ENCODE measurements at places on chromosomes 16 and 17.
A peak's percentile ranks its signal among the peaks of the same experiment; 100 is the strongest.

DNA sequence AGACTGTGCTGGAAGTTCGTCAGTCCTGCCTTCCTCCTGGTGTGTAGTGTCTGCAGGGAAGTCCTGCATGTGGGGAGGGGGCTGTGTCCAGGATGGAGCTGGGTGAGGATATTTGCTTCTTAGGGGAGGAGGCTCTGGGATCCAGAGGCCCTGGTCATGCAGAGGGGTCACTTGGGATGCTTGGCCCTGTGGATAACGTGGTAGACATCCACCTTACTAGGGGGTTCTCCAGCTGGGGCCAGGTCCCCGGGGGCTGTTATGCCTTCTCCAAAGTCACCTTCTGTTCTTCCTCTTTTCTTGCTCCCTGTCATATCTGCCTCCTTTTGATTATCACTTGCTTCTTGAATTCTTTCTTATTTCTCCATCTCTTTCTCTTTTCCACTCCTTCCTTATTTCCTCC lies 43.8 kb downstream of the SLC6A2 start:
- no peak for DNase-seq

DNA sequence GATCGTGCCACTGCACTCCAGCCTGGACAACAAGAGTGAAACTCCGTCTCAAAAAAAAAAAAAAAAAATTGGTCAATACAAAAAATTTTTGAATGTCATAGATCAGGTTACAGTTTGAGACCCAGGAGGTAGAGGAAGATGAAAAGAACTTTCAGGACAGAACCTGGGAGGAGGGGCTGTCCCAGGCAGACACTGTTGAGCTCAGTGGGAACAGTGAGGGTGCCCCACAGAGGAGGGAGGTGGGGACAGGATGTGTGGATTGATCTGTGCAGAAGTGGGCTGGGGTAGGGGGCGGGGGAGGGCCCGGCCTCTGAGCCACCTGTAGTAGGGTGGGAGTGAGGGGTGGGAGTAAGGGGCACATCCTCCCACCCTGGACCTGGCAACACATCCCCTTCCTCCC lies 58.3 kb downstream of the PRMT7 start:
- DNase-seq: no peak

GRCh38 chr17:29572691-29573557 lies 4.4 kb downstream of the TP53I13 start:
- DNase-seq: no peak

DNA sequence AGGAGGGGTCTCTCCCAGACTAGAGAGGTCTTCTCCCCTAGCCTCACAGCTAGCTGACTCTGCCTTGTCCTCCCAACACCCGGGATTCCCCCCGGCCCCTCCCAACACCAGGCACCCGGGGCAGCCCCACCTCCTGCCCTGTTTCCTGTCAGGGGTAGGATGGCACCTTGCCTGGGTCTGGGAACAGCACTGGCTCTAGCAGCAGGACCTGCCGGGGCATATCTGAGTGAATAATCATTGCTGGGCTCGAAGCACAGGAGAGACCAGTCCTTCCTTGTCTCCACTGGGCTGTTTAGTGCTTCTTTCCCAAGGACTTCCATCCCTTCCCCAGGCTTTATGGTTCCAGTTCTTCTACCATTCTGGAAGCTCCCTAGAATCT lies 25.7 kb downstream of the MINK1 start:
- no peak for DNase-seq

GRCh38 chr16:73909529-73910035 lies 387.0 kb upstream of the PSMD7 start:
- DNase-seq: no peak

DNA sequence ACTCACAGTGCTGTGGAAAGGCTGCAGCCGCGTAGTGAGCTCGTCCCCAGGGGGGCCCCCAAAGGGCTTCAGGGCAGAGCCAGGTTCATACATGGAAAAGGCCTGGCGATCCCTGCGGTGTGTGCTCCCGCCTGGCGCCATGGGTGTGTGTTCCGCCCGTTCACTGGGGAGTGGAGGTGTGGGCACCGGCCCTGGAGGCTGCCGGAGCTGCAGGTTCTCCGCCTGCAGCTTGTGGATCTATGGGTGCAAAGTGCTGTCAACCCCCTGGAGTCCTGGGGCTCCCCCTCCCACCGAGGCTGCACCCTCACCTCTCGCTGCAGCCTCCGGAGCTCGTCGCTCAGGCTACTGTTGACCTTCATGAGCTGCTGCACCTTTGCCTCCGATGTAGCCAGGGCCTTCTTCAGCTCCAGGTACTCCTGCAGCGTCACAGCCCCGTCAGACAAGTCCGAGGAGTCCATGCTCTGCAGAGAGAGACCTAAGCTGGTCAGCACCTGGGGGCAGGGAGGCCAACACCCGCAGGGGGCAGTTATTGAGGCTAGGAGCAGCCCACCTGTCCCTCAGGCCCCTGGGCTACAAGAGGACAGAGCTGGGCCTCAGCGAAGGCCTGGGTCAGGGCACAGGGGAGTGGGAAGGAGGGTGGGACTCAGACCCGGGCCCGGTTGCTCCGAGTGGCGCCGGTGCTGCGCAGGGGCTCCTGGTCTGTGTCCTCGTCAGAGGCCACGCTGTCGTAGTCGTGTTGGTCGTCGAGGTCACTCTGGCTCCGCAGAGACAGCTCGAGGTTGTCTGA lies 7.9 kb downstream of the TP53I13 start:
- no peak for DNase-seq

DNA sequence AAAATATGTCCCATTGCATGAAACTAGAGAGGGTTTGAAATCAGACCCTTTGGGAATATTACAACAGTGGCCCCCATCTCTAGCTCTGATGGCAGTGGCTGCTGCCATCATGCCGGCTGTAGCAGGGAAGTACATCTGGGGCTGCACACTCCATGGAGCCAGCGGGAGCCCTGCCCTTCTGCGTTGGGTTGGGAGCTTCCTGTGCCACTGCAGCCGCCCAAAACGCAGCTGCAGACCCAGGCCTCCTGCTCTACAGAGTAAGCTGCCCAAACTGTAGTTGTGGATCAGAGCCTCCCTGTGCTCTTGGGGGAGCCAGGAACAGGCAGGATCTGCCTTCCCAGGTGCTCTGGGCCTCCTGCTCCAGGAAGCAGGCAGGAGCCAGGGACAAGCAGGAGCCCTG lies 450.0 kb downstream of the HS3ST3B1 start:
- no peak for DNase-seq

- DNase-seq: no peak
Measured at GRCh38 chr17:68909066-68909465, 46.1 kb downstream of the ABCA8 start.

- DNase-seq: peak; percentile 53
Measured at GRCh38 chr17:17313350-17313991, 10.3 kb downstream of the NT5M start.

DNA sequence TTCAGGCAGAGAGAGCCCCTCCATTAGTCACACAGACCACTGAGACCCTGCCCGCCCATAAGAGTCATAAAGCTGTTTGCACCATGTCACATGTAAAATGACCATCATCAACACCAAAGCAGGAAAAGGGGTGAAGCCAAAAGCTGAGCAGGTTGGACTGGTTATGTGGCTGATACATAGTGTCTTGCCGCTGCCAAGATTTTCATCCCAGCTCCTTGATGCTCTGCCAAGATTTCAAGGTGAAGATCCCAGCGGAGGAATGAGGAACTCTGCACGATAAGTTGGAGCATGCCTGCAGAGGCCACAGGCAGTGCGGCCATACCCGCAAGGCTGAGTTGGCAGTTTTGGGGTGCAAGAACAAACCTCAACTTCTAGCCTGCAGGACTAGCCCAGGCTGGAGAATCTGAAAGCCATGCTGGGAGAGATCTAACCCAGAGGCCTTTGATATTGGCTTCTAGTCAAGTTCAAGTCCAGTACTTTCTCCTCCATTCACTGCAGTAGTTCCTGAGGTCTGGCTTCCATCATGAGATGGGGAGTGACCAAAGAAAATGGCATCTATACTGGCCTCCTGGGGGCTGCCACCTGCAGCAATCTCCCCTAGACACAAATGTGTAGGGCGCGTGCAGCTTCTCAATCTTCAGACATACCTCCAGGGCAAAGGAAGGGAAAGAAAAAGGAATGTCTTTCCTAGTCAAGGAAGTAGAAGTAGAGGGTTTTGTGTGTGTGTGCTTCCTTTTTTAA lies 79.7 kb upstream of the NOL11 start:
- DNase-seq: no peak

DNA sequence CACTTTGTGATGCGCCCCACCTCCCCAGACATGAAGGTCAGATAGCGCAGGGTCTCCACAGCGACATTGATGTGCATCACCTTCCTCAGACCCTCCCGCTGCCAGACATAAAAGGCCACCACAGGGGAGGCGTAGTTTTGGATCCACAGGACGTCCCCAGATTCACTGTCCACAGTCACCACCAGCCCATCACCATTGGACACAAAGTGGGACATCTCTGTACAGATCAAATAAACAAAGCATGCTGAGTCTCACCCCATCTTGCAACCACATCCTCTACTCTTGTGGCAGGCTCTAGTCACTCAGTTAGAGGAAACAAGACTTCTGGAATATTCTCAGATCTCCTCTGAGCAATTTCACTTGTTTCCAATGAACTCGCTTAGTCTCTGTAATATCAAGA lies 46.3 kb upstream of the ICAM2 start:
- DNase-seq: no peak

GRCh38 chr17:79690988-79691836 lies 39.5 kb upstream of the ENPP7 start:
- no peak for DNase-seq
